ENCODE measurements at places on chromosomes 5 and 9.

DNA sequence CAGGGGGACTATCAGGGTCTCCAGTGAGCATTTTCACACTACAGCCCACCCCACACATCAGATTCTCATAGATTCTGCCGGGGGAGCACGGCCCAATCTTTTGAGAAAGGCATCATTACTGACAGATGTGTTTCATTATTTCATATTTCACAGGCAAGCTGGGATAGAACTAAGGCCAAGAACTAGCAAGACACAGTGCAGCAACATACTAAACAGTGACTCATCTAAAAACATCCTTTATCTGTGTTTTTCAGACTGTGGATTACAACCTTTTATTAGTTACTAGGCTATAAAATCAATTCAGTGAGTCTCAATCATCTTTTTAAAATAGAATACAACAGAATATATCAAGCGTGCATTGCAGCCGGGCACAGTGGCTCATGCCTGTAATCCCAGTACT lies 59.8 kb downstream of the CPLANE1 start:
- DNase-seq = no peak

DNA sequence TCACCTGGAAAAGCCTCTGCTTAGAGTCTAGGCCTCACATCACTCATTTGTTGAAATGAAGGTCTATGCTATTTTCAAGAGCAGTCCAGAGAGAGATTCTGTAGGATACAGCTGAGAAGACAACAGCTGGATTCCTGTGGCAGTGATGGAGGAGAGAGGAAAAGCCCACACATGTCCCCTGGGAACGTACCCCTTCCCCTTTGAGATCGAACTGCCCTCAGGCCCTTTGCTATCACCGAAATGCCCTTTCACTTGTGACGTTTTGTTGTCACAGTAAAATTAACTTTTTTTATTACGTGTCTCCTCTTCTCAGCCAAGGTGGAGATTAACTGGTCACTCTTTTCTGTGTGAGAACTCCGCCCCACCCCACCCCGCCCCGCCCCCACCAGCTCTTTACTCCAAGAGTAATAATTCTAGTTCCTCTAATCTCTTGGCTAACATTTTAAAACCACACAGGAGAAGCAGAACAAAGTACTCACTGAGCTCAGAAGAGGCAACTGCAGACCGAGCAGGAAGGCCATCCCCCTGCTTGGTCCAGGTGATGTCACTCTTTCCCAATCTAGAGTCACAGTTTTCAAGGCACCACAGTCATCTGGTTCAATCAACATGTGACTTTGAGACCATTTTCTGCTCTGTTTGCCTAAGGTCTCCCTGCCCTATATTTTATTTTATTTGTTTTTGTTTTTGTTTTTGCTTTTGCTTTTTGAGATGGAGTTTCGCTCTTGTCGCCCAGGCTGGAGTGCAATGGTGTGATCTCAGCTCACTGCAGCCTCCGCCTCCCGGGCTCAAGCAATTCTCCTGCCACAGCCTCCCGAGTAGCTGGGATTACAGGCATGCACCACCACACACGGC lies 105.6 kb downstream of the SUSD1 start:
- DNase-seq = peak; percentile 54

GRCh38 chr5:116299746-116300640 lies 215.2 kb downstream of the COMMD10 start:
- DNase-seq = no peak

DNA sequence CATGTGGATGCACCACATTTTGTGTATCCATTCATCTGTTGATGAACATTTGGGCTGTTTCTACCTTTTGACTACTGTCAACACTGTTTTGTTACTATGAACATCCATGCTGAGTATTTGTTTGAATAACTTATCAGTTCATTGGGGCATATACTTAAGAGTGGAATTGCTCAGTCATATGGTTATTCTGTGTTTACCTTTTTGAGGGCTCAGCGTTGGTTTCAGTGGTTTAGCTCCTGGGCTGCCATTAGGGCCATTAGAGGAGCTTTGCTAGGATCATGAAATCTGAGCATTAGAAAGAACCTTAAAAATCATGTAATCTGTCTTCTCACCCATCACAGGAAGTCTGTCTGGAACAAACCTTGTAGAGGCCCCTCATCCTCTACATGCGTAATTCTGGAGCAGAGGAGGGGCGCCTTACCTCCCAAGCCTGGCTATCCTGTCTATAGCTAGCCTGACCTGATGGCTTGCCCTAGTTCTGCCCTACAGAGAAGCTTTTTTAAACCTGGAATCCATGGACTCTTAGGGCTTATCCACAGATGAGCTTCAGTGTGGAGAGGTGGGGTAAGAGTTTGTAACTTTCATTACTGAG lies 92.9 kb downstream of the PDZD2 start:
- DNase-seq = no peak

DNA sequence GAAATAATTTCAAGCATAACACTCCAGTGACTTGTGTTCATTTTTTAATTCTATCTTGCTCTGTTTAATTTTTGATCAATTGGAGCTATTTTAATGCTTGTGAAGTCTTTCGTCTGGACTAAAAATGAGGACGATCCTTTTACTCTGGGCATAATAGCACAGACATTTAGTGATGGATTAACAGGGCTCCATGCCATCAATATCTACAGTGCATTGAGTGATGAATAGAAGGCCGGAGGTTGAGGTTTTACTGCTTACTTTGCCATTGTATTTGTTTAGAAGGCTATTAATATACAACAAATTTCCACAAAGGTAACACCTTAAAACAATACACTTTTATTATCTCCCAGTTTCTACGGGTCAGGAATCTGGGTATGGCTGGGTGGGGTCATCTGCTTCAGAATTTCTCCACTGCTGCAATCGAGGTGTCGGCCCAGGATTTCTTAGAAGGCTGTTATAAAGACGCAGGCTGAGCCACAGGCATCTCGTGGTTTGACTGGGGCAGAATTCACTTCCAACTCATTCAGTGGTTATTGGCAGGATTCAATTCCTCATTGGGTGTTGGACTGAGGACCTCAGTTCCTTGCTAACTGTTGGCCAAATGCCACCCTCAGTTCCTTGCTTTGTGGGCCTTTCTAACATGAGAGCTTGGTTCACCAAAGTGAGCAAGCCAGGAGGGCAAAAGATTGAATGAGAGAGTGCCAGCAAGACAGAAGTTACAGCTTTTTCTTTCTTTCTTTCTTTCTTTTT lies 265.4 kb upstream of the VLDLR start:
- DNase-seq = no peak

GRCh38 chr5:38478878-38479277 lies 77.6 kb downstream of the LIFR start:
- DNase-seq = no peak

All from GM13976 (cell line).